ENCODE measurements at places on chromosomes 3 and 15. TPM values are rescaled to one million over a fixed set of nuclear protein-coding genes. Genes with fewer than 3 reads are reported as not detected.

DNA sequence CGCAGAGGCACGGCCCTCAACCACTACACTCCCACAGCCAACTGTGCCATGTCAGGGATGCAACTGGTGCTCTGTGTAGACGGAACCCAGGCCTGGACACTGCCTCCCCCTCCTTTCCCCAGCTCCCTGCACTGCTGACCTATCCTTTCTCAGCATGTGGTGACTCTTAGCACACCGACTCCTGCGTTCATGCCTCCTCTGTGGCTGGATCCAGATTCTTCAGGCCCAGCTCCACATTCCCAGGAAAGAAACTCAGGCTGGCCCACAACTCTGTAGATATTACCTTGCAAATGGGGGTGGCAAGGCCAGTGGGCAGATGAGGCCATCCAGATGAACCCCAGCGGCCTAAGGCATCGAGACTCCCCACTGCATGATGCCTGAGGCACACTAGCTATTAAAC, 272.7 kb downstream of the OCA2 start:
- DNase-seq = no peak

GRCh38 chr15:65038836-65039235, 6.4 kb upstream of the SLC51B start:
- no peak for DNase-seq

GRCh38 chr15:65290228-65290627, 3.5 kb upstream of the PARP16 start:
- no peak for DNase-seq

DNA sequence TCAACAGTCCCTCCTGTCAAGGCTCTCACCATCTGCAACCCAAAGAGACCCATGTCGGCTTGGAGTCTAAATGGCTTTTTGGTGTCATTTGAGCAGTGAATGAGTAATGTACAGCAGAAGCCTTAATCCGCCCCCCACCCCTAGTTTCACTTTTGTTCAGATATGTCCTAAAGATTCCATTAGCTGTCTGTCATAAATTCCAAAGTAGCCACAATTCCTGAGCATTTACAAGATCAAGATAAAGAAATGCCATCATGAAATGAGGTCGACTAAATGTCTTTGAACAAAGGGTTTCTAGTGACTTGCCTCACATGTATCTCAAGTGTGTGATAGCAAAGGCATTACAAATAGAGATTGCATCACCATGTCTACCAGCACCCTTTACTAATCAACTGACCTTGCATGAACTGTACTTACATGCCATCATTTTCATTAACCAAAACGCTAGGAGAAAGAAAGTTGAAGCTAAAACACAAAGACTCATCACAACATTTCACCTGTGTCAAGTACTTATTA, 123.8 kb upstream of the PHLDB2 start:
- no peak for DNase-seq

GRCh38 chr3:65706776-65707568, 331.7 kb downstream of the MAGI1 start:
- no peak for DNase-seq

DNA sequence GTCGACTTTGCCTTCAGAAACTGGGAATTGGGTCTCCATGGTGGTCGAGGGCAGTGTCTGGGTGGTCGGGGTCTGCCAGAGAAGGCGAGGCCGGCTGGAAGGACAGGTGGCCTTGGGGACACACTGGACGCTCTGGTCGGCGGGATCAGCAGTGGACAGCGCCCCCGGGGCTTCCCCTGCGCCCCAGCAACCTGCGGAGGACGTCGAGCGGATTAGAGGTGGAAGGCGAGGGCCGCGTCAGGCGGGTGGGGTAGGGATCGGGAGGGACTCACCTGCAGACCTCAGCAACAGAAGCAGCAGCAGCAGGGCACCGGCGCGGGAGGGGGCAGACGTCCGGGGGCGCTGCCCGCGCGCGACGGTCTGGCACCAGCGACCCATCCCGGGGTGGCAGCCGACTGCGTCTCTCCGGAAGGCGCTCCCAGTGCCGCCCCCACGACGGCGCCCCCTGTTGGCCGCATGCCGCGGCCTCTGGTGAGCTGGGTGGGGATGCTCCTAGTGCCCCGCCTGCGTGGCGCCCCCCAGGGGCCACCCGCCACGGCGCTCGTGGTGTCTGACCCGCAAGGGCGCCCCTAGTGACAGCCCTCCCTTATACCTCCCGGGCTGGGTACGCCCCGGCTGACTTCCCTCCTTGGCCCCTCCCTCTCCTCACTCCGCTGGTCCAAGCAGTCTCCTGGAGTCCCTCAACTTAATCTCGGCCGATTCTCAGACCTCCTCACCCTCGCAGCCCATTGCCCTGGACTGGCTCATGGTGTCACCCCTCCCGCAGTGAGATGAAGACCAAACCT, at the start of gene PRSS50:
Gene PRSS50 (minus strand): TSS at position 423 of the 785 bp plus-strand sequence. CDS start 45 bp downstream, at position 378.
- no peak for DNase-seq

GRCh38 chr15:31128919-31129768, 27.6 kb upstream of the TRPM1 start:
- DNase-seq = peak; percentile 79

GRCh38 chr15:57609805-57610529, 18.3 kb downstream of the MYZAP start:
- no peak for DNase-seq

- DNase-seq = no peak
Observed at GRCh38 chr3:13426591-13426990, 6.5 kb upstream of the NUP210 start.

DNA sequence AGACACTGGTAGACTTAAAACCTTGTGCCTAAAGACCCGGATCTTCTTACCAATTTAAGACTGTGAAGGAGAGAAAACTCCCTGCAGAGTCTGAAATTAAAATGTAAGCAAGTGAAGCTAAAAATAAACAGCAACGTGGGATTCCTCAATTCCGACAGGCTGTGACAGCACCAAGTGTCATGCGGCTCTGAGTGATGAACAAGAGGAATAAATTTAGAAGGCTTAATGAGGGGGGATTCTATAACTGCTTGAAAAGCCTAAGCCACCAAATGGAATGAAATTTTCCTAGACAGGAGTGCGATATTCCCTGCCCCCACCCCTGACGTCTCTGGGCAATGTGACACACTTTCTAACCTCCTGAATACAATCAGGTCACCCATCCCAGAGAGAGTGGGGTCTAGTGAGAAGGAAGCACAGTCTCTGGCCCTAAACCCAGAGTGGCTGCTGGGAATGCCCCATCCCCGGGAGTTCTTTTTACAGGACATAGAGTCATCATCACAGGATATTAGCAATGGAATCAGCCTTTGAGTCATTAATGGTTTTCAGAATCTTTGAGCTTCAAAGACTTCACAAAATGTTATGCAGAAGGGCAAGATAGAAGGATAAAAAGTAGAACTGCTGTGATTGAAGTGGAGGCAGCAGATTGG, 114.3 kb downstream of the EDEM1 start:
- DNase-seq = no peak

DNA sequence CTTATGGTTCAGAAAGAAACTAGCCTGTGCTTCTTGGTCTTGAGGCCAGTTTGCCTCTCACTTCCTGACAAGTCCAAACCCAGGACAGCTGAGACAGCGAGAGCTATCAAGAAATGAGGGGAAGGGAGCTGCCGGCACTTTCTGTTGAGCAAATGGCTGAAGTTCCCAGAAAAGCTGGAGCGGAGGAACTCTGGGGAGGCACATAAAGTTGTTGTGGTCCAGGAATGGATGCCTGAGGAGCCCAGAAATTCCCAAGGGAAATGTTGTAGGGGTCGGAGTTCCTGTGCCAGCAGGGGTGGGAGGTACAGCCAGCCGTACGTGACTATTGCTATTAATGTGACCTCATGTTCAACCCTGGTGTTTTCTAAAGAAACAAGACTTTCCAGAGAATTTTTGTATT, 98.8 kb upstream of the TNFAIP8L3 start:
- no peak for DNase-seq

DNA sequence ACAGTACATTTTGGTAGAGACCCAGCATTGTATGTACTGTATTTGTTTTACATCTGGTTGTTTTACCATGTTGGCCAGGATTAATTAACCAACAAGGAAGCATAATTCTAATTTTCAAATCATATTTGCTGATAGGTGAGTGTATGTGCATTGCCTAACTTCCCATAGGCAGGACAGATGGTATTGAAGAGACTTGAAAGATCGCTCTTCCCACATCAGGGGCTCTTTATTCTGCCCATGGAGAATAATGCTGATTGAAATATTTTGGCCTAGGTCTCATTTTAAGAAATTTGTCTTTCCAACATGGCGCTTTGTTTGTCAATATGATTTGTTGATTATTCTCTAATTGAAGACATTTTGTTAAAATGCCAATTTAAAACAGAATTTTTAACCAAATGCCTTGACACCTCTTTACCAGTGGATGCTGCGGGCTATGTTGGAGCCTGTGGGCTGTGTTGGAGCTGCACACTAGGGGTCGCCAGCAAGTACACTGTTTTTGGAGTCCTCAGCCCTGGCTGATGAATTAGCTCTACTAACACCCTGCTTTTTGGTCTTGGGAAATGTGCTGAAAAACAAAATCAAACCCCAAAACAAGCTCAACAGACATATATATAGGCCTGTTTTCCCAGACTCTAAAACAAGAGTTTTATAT, 5.3 kb downstream of the P2RY12 start:
- DNase-seq = no peak

DNA sequence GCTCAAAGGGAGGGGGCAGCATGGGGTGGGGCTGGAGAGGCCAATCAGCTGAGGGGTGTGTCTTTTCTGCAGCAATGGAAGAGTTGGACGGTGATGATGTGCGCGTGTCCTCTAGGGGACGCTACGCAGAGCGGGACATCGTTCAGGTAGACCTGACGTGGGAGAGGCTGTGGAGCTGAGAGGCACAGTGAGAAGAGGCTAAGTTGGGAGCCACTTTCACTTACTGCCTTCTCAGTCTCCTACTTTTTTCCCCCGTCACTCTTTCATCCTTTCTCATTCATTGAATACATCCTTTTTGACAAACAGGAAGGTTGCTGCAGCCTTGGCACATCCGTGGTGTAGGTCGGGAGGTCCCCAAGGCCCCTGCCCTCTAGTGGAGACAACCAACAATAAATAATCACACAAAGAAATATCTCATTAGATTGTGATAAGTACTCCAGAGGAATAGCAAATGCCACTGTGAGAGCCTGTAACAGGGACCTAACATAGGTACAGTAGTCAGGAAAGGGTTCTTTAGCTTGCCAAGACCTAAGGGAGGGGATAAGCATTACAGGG, 4.4 kb upstream of the BRPF1 start:
- peak; percentile 82 for DNase-seq

DNA sequence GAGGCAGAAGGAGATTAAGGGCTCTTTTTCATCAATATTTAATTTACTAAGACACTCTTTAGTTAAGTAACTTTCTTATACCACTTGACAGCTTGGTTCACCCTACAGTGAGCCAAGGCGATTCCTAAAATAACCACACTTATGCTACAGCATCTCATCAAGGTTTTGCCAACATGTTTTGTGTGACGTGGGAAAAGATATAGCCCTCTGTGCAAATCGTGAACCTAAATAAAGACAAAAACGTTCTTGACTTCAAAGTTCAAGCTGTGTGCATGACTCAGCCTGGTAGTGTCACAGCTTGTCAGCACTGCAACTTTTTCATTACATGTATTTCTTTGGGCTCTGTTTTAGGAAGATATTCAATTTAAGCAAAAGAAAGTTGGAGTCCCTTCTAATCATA, 297.0 kb upstream of the EPHA3 start:
- DNase-seq = no peak

DNA sequence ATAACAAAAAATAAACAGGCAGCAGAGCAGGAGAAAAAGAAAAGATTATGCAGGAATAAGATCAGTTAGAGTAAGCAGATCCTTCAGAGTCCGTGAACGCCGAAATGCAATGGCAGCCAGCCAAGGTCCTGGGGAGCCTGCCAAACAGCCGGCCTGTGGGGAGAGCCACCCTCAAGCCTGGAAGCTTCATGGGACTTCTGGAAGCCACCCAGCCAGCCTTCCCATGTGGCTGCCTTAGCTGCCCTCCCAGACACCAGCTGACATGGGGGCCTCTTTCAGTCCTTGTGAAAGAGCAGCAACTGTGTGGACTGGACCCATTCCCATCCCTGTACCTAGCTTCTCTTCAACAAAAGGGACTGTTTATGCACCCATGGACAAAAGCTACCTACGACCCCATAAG, 64.9 kb upstream of the RAD18 start:
- no peak for DNase-seq

DNA sequence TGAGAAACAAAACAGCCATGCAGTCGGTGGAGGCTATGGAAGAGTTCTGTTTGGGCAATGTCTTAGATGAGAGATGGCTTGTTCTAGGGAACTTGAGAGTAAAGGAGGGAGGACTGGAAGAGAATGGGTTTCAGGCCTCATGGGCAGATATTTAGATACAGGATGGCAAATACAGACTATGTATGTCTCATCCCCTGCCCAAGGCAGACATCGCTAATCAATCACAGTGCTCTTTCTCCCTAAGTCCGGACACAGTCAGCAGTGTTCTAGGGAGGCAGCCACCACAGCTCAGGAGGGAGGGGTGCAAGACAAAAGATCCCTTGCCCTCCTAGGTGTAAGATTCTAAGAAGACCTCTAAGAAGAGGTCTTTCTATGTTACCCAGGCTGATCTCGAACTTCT, 159.3 kb upstream of the TLE3 start:
- DNase-seq = no peak

DNA sequence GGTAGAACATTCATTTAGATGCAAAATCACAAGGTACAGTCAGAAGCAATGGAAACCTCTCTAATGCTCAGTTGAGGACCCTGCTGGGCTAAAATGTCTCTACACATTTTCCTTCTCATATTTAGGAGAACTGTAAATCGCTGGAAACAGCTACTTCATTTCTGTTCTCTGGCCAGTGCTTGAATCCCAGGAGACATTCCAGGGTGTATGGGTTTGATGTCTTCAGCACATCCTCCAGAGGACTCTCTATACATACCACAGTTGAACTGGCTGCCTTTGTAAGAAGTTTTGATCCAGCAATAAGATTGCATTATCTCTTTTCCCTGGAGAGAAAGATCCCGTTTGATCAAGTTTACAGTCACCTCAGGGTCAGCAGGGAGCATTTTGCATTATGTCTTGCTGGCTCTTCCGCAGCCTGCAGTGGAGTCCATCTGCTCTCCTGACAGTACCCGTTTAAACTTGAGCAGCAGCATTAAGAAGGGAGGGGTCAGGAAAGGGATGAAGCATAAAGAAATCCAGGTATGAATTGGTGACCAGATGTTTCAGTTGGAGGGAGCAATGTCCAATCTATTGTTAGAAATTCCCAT, 676.0 kb downstream of the EPHA3 start:
- DNase-seq = no peak

DNA sequence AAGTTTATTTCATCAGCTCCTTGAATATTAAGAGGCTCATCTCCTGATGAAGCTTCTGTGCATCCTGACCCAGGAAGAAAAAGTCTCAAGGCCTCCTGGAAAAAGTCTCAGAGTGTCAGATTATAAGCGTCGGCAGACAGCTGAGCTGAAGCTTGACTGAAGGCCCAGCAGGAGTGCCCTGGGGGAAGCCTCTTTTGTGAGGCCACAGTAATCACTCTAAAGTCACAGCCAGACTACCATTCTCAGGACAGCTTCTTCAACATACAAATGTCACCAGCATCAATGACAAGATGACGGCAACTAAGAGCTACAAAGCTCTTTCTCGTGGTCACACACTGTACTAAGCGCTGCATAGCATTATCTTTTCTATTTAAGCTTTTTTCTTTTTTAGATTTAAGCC, 72.7 kb upstream of the LRRN1 start:
- DNase-seq = no peak

- no peak for DNase-seq
Observed at GRCh38 chr3:78846718-78847117, 921.1 kb downstream of the ROBO1 start.

GRCh38 chr3:131560795-131561194, 58.0 kb upstream of the MRPL3 start:
- no peak for DNase-seq

Gene PYGO1
- total RNA-seq = 0.16 TPM

Gene CIP2A
- 3.6 TPM for total RNA-seq

Gene BCL2A1
- total RNA-seq = 61.3 TPM

Gene MLH1
- total RNA-seq = 27.3 TPM

Gene KIF9
- total RNA-seq = 21.9 TPM

Gene ADGRG7
- total RNA-seq = not detected

Gene VWA5B2
- not detected for total RNA-seq

Measured in natural killer cell (primary cell).